Activated CD4-positive, alpha-beta T cell treated with anti-CD3 and anti-CD28 coated beads for 48 hours (primary cell): ENCODE measurements at places on chromosomes 12 and 14.
A peak's percentile ranks its signal among the peaks of the same experiment; 100 is the strongest.

GRCh38 chr14:77714926-77715325 lies 7.0 kb downstream of the SLIRP start:
- peak; percentile 45 for DNase-seq

DNA sequence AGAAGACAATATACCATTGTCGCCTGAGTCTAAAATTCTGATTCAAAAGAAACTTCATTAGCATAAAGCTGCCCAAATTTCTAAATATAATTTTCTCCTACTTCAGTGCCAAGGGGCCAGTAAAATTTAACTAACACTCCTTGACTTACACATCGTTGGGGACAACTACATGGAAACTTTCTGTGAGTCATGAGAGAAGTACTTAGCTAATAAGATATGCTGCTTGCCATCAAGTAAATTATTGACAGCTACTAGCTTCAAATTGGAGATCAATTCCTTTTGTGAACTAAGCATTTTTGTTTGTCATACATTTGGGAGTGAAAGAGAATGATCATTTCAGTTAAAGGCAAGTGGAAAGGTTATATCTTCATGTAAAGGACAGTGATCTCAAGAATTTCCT lies 373.3 kb downstream of the MDGA2 start:
- DNase-seq, result no peak

DNA sequence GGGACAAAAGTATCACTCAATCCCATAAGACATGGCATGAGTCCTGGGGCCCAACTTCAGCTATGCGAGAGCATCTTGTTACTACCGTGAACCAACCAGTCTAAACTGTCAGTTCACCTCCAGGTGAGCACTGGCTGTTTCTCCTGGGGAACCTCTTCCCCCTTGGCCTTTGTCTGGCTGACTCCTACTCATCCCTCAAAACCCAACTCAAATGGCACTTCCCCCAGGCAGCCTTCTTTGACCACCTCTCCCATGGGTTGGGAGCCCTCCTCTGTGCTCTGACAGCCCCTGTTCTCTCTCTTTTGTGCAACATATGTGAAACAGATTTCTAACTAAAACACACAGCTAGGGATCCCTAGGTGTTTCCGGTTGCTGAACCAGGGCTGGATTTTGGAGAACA lies 37.7 kb downstream of the FOXN4 start:
- no peak for DNase-seq

GRCh38 chr12:32377344-32378055 lies 21.9 kb upstream of the FGD4 start:
- no peak for DNase-seq
